ENCODE measurements at places on chromosomes 2 and 18. TPM values are rescaled to one million over a fixed set of nuclear protein-coding genes. Genes with fewer than 3 reads are reported as not detected.
A peak's percentile ranks its signal among the peaks of the same experiment; 100 is the strongest.

Gene MOCOS
- 0.26 TPM for total RNA-seq

Gene SIX3
- not detected for total RNA-seq

DNA sequence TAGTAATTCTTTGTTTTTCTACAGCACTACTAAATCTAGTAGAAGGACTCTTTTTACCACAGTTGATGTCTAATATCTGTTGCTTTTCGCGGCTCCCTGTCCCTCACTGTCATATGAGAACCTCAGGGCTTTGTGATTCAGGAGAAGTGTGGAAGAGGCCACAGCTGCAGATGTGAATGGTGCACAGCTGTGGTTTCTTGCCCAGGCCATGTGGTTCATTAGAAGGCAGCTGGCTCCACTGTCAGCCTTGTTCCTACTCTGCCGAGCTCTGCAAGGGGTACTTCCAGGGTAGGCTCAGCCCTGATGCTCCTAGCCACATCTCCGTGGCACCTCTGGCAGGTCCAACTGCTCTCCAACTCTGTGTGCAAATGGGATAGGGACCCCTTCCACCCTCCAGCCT, 83.9 kb downstream of the APOB start:
- DNase-seq: no peak

GRCh38 chr2:98564541-98565132, 43.7 kb downstream of the COA5 start:
- no peak for DNase-seq

DNA sequence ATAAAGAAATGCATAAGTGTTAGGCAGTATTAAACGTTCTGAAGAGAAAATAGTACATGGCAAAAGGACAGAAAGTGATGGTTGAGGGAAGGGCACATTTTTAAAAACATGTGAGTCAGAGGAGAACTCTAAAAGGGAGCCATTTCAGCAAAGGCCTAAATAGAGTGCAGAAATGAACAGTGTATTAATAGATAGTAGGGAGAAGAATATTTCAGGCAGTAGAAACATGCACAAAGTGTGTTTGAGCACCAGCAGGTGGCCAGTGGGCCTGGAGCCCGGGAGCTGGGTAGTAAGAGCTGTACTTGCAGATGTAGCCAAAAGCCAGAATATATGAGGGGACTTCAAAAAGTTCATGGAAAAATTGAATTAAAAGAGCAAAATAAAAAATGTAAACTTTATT, 288.1 kb upstream of the FIGN start:
- DNase-seq: peak; percentile 16
